ENCODE measurements at places on chromosomes 16 and 17.

DNA sequence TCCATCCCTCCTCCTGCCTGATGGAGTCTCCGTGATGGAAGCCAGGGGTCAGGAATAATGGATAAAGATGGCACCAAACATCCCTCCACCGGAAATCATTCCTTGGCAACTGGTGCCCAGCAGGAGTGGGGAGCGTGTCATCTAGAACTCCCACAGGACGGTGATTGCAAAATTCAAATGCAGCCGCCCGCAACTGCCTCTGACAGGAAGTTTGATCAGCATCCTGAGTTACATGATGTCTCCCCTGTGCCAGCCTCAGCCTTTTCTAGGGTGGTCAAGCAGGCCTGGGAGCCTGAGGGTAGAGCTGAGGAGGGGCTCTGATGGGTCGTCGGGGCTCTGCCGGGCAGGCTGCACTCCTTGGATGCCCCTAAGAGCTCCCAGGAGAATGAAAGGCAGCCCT, 52.8 kb downstream of the GSG1L start:
- DNase-seq: no peak

- DNase-seq: no peak
These were observed 70.1 kb downstream of the KCNJ2 start for GRCh38 chr17:70239391-70239826.

GRCh38 chr16:51150888-51151320, at the start of gene SALL1:
SALL1 (minus strand) TSS chr16:51151270; CDS start chr16:51151241, 29 bp downstream.
- no peak for DNase-seq

DNA sequence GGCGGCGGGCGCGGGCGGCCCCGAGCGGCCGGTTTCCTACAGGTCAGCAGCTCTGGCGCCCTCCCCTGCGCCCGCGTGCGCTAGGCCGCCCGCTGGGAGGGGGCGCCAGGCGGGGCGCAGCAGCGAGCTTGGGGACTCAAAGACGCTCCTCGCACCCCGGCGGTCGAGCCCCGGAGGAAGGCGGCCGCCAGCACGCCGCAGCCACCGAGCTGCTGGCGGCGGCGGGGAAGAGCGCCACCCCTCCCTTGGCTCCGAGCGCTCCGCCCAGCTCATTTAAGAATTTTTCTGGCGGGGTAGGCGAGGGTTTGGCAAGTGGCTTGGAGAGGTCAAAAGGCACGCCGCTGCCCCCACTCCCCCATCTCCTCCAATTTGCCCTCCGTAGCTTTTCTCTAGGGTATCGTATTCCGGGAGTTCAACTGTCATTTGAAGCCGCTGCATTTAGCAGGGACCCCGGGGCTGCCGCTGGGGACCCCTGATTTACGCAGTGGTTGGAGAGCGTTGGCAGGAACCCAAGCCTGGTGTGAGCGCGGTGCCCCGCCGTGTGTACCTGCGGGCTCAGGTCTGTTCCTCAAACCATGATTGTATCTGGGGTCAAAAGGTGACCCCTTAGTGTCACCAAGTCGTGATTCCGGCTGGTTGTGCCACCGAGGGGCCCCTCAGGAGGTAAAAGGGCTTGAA, 59.5 kb upstream of the GSE1 start:
- peak; percentile 38 for DNase-seq

- DNase-seq: peak; percentile 81
These were observed 161.1 kb upstream of the CACNG5 start for GRCh38 chr17:66673668-66674276.

- DNase-seq: no peak
These were observed 15.3 kb downstream of the LASP1 start for GRCh38 chr17:38885044-38885727.

- no peak for DNase-seq
These were observed 207.6 kb downstream of the MRTFB start for GRCh38 chr16:14278749-14279148.

GRCh38 chr16:86074651-86075487, 175.9 kb downstream of the IRF8 start:
- no peak for DNase-seq

- no peak for DNase-seq
These were observed 83.4 kb downstream of the ZDHHC7 start for GRCh38 chr16:84927621-84928591.

GRCh38 chr16:87531418-87531817, 38.6 kb upstream of the ZCCHC14 start:
- DNase-seq: no peak

GRCh38 chr17:18968945-18969887, 17.3 kb downstream of the SLC5A10 start:
- no peak for DNase-seq
